Liver (tissue), 10 donors: ENCODE measurements at places on chromosomes 5 and 9. TPM values are rescaled to one million over a fixed set of nuclear protein-coding genes. Genes with fewer than 3 reads are reported as not detected.

- peaks cover 3% of the 10 kb centered on the region for H3K4me1 ChIP-seq
- no peak for DNase-seq
- H3K36me3 ChIP-seq, result no peaks in the 10 kb centered on the region
- no peaks in the 10 kb centered on the region for H3K27me3 ChIP-seq
- H3K4me3 ChIP-seq, result no peak overlapping the region
These were observed 81.1 kb downstream of the SEC61B start for GRCh38 chr9:99303177-99303576.

DNA sequence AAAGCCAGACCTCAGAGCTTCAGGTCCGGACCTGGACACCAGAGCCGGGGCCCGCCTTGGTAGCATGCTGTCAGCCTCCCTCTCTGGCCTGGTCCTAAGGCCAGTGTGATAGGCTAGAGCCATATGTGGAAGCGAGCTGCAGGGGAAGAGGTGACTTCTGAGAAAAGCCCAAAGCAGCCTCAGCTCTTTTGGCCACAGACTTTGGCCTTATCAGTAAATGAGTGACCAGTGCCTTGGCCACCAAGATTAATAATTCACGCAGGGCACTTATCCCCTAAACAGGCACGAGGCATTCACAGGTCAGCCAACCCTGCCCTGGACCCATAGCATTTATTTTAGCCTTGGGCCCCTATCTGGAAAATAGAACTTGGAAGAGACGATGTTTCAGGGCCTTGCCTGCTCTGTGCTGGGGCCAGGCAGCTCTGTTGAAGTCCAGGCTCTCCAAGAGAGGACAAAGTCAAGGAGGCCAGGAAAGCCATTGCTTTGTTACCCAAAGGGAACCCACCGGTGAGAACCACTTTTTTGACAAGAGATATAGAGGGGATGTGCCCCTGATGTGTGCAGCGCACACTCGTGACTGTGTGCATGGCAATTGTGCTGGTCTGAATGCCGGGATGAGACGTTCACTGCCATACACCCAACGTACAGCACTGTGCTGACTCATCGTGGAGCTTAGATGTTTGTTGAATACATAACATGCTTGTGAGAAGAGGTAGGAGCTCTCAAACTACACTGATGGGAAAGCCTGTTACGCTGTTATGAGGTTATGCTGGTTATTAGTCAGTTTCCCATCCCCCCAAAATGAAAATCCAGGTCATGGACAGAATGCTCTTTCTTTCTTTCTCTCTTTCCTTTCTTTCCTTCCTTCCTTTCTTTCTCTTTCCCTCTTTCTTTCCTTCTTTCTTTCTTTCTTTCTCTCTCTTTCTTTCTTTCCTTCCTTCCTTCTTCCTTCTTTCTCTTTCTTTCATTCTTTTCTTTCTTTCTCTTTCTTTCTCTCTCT is 5.0 kb upstream of the SLC34A1 start:
- H3K4me1 ChIP-seq, result peaks cover 18% of the 10 kb centered on the region
- DNase-seq, result peak; percentile 58
- no peaks in the 10 kb centered on the region for H3K36me3 ChIP-seq
- peak overlapping the region; percentile 93 for H3K27ac ChIP-seq

The CARTPT gene
- not detected for total RNA-seq

DNA sequence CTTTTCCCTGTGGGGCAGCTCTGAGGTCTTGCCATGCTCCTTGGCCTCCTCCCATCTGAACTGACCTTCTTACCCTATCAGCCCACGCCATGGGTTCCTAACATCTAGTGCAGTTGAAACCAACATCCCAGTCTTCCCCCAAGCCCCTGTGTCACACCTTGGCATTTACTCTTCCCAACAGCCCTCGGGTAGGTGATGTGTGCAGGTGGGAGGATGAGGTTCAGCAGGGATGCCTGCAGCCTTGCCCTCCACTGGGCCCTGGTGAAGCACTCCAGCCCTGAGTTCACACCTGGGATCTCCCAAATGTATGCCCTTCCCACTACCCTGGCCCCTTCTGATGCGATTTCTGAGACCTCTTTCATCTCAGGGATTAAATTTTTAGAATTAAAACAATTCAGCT is 15.5 kb downstream of the IRX2 start:
- DNase-seq, result no peak
- no peaks in the 10 kb centered on the region for H3K36me3 ChIP-seq
- H3K4me3 ChIP-seq, result no peak overlapping the region
- peaks cover 20% of the 10 kb centered on the region for H3K4me1 ChIP-seq
- H3K27ac ChIP-seq, result no peak overlapping the region

DNA sequence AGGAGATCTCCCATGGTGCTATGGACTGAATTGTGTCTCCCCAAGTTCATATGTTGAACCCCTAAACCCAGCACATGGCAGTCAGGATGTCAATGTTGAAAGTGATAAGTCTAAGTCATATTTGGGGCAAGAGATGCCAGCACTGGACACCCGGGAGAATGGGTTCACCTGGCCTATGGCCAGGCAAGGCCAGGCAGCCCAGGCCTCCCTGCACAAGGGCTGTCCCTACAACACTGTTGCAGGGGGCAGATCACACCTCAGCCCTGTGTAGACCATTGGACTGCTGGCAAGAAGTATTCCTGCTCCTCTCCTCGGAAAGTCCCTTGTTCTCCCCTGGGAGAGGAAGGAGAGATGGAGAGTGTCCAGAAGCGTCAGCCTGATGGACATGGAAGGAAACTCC is 240.5 kb downstream of the GADD45G start:
- no peaks in the 10 kb centered on the region for H3K27me3 ChIP-seq
- H3K27ac ChIP-seq, result no peak overlapping the region
- H3K4me1 ChIP-seq, result peaks cover 5% of the 10 kb centered on the region
- no peaks in the 10 kb centered on the region for H3K36me3 ChIP-seq

GRCh38 chr9:4781408-4781807 is 11.3 kb upstream of the RCL1 start:
- H3K27ac ChIP-seq, result no peak overlapping the region
- no peaks in the 10 kb centered on the region for H3K4me1 ChIP-seq
- no peaks in the 10 kb centered on the region for H3K36me3 ChIP-seq
- H3K27me3 ChIP-seq, result no peaks in the 10 kb centered on the region
- no peak overlapping the region for H3K4me3 ChIP-seq

DNA sequence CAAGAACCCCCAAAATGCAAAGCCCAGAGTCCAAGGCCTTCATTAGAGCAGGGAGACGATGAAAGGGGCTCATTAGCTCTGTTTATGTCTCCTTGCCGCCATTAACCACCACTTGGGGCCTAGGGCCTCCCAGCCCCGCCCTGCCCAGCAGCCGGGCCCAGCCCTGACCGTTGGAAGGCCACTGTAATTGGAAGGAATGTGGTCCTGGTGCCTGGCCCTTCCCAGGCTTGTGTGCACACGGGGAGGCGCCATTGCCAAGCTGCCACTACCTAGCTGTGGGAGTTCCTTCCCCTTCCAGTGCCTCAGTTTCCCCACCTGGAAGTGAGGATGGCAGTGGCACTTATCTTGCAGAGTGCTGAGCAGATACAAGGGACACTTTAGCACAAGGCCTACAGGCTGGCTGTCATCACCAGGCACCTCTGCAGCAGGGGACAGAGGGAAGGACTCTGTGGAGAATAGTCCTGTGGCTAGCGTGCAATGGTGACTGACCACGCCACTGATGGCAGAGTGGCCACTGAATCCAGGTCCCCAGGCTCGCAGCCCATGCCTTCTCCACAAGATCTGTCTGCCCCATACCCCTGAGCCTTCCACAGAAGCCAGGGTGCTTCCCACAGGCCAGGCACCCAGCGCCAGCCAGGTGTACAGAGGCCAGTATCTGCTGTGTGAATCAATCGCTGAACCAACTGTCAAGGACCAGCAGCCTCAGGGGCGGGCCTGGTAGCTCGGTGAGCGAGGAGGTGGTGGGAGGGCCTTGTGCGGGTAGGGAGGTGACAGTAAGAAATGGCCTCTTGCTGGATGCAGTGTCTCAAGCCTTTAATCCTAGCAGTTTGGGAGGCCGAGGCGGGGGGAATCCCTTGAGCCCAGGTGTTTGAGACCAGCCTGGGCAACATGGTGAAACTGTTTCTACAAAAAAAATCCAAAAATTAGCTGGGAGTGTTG is 20.8 kb downstream of the GBGT1 start:
- H3K4me3 ChIP-seq, result no peak overlapping the region
- DNase-seq, result no peak
- no peaks in the 10 kb centered on the region for H3K27me3 ChIP-seq
- peaks cover 35% of the 10 kb centered on the region for H3K4me1 ChIP-seq

GRCh38 chr9:3332802-3333201 is 193.0 kb downstream of the RFX3 start:
- H3K36me3 ChIP-seq, result no peaks in the 10 kb centered on the region
- H3K4me1 ChIP-seq, result no peaks in the 10 kb centered on the region
- no peak for DNase-seq
- H3K27ac ChIP-seq, result no peak overlapping the region
- H3K27me3 ChIP-seq, result no peaks in the 10 kb centered on the region

DNA sequence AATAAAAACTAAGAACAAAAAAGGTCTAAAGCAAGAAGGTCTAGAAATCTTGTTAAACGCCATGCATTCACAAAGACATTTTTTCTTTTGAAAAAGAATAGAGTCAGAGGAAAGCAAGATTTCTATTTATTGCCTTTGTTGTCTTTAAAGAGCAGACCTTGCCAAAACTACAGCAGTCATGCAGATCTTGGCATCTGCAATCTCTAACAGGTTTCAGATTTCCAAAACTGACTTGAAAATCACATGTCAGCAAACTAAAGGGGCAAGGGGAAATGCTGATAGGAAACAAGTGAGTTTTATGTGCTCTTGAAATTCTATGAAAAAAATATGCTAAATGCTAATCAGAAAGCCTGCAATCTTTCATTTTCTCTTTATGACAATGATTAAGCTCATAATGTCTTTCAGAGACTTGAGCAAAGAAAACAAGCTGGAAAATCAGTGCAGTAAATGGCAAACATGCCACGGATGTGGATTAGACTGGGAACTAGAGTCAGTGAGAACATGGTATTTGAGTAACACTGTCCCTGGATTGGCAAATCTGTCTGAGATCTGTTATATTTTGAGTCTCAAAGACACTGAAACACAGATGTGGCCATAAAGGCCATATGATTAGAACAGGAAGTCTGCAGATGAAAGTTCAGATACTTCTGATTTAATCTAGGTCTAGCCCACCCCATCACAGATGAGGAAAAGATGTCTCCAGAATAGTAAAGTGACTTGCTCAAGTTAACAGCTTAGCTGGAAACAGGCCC is 361.4 kb upstream of the RPS23 start:
- no peaks in the 10 kb centered on the region for H3K27me3 ChIP-seq
- H3K27ac ChIP-seq, result peak overlapping the region; percentile 11
- no peak for DNase-seq

The RNF224 gene
- not detected for total RNA-seq

The CCDC192 gene
- not detected for total RNA-seq

- no peak for DNase-seq
- no peaks in the 10 kb centered on the region for H3K27me3 ChIP-seq
- H3K27ac ChIP-seq, result no peak overlapping the region
- H3K36me3 ChIP-seq, result no peaks in the 10 kb centered on the region
These were observed 41.5 kb upstream of the ANKH start for GRCh38 chr5:14913096-14913495.
